ENCODE measurements at places on chromosomes 6 and 20.

GRCh38 chr6:35016502-35017321 lies 124.4 kb downstream of the TCP11 start:
- DNase-seq = no peak

- no peak for DNase-seq
These were observed 50.6 kb upstream of the MAP7 start for GRCh38 chr6:136600818-136601217.

GRCh38 chr6:38057994-38058393 lies 238.5 kb downstream of the ZFAND3 start:
- no peak for DNase-seq

GRCh38 chr20:23753194-23753548 lies 2.4 kb upstream of the CST1 start:
- no peak for DNase-seq

DNA sequence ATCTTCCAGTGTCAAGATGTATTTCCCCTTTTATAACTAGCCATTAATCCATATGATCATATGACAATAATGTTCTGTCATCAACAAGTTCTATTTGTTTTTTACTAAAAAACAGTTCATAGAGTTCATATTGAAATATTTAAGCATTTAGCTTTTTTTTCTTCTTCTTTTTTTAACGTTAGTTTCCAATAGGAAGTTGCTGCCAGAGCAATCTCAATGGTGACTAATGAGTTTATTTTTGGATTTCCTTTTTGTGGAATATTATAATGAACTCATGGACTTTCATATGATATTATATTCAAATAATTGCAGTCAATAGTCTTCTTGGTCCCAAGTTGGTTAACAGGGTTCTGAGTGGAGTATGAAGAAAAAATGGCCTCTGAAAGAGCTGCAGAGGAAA lies 343.3 kb downstream of the BCKDHB start:
- no peak for DNase-seq

DNA sequence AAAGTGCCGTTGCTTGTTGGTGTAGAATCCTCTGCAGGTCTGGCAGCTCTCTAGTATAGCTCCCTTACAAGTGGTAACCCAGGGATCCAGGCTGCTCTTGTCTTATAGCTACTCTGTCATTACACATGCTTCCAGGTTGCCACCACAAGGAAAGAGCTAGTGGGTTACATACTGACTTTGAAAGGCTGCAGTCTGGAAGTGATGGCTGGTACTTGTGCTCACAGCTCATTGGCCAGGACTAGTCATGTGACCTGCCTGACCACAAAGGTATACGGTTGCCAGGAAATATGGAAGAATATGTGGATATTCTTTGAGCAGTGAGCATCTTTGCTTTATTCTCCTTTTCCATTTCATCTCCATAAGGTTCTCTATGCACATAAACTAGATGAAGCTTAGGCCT lies 46.0 kb downstream of the RREB1 start:
- DNase-seq = no peak

DNA sequence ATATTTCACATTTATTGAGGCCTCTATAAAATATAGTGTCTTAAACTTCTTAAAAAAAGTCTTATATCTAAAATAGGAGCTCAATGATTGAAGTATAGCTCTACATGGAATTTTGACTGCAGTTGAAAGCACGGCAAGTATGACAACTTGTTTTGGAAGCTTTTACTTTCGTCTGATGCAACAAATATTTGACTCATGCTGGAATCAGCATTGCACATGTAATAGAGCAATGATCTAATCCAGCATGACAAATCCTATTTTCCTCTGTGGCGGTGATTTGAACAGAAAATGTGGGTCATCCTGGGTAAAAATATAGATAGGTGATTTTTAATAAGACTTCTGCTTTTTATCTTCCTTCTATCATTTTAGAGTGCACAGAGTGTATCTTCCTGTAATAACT lies 111.6 kb downstream of the TINAG start:
- no peak for DNase-seq

- no peak for DNase-seq
These were observed 187.0 kb downstream of the HDGFL1 start for GRCh38 chr6:22756365-22756764.

DNA sequence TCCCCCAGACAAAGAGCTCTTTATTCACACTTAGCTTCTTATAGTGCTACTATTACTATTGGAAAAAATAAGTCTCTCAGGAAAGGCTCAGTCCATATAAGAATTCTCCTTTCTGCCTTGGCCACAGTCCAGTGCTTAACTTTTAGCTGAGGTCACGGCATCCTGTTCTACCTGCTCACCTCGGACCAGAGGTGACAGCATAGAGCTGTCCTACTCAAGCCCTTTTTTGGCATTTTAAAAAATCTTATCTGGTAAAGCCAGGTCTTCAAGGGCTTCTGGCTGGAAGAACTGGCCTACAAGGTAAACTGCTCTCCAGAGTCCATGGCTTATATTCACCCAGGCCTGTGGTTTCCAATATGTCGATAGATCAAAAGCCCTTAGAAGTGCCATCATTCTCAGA lies 109.7 kb downstream of the RCAN2 start:
- DNase-seq = no peak

DNA sequence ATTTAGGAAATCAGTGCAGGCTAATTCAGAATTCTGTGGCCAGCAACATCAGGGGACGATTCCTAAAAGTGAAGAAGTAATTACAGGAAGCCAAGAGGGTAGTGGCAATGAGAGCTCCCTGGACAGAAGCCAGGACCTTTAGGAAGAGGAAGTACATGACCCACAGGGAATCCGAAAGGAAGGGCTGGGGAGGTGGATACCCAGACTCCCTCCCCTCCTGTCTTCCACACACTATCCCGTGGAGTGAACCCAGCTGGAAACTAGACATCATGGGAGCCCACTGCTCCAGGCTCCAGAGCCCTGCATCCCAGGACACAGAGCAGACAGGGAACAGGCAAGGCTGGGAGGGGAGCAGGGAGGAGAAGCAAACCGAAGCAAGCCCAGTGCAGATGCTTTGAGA lies 83.0 kb downstream of the SNX5 start:
- DNase-seq = no peak

GRCh38 chr20:57335392-57335791 lies 5.8 kb downstream of the SPO11 start:
- DNase-seq = no peak

- no peak for DNase-seq
These were observed 57.8 kb downstream of the KIZ start for GRCh38 chr20:21183722-21184121.

GRCh38 chr6:22069306-22069800 lies 227.5 kb downstream of the PRL start:
- no peak for DNase-seq

DNA sequence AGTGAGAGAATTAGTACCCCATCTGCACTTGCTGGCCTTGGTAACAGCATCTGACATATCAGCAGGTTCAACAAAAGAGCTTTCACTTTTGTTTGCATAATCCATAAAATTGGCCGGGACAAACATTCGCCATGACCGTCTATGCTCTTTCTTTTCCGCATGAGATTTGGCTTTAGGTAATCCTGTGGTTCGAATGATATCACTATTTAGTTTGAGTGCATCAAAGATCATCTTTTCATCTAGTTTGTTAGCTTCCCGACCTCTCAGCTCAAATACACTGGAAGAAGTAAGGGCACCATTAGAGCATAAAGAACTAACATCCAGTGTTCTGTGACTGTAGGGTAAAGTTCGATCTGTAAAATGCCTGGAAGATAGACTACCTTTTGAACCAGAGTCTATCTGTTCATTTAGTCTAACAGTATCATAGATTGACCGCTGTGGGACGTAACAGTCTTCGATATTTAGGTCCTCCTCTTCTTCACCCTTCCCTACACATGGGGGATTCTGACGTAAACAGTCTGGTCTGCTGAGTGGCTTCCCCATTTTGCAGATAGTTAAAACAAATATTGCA lies 101.6 kb downstream of the DST start:
- no peak for DNase-seq

DNA sequence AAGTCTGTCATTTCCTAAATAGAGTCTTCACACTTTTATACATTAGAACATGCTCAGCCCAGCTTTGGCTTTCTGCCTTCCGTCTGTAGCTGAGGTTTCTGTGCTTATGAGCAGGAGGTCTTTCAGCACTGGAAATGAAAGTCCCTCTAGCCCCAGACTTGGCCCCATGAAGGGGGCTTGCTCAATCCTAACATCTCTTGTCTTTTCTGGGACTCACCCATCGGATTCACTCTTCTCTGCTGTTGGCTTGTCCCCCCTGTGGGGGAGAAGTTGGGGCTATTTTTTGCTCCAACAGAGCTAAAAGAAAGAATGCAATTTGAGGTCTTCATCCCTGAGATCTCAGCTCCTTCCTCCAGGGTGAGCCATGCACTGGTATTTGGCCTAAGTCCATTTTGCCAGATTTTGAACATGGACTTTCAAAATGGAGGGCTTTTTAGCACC lies 177.7 kb downstream of the MRPL14 start:
- no peak for DNase-seq

DNA sequence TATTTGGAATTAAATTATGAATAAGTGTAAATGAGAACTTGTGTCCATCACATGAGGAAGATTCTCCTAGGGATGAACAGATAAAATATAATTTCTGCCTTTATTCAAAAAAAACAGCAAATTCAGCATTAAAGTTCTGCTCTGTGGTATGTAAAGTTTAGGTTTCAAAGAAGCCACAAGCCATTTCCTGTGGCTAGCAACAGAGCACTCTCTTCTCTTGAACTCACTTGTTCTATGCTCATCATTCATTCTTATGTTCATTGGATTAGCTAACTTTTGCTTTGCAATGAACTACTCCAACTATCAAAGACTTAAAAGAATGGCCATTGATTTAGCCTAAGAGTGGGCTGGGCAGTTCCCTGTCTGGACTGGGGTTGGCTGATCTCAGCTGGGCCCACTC lies 20.8 kb upstream of the SNRPB2 start:
- DNase-seq = no peak
